ENCODE measurements at places on chromosomes 11 and 22.

DNA sequence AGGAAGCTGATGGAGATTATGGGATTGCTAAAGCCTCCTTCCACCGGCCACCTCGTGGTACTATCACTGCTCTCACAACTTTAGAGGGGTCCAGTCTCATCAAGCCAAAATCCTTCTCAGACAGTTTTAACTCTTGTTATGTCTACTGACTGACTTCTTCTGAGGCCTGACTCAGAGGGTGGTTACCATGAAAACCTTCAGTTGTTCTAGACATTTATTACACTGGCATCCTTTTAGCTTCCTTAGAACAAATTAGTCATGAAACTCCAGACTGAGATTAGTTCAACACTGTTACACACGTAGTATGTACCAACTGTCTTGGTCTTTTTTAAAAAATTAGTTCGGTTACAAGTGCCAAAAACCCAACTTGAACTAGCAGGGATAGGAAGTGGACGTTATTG is 7.5 kb downstream of the DIXDC1 start:
- no peak for DNase-seq
- peak overlapping the region; percentile 26 for H3K27ac ChIP-seq
- peaks cover 13% of the 10 kb centered on the region for H3K4me1 ChIP-seq
- H3K4me3 ChIP-seq: no peak overlapping the region

DNA sequence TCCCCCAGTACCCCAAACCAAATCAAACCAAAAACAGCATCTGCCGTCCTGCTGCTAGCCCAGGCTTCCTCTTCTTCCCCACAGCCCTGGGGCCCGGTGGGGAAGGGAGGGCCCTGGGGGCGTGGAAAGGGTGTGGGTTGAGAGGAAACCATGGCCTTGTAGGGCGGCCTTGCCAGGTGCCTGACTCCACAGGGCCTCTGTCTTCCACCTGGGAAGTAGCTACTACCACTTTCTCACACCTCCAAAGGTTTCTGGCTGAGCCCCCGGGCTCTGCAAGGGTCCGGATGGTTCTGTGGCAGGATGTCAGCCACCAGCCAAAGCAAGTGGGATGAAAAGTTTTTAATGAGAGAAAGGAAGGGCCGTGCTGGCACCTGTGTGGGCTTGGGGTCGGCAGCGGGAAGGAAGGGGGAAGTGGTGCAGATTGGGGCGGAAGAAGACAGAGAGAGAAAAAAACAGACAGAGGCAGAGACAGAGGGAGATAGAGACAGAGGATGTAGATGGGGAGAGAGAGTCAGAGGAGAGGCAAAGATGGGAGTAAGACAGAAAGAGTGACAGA is 10.5 kb downstream of the TPST2 start:
- H3K27me3 ChIP-seq: no peaks in the 10 kb centered on the region
- H3K36me3 ChIP-seq: peaks cover 8% of the 10 kb centered on the region
- H3K4me3 ChIP-seq: no peak overlapping the region
- no peak overlapping the region for H3K27ac ChIP-seq
- no peak for DNase-seq

DNA sequence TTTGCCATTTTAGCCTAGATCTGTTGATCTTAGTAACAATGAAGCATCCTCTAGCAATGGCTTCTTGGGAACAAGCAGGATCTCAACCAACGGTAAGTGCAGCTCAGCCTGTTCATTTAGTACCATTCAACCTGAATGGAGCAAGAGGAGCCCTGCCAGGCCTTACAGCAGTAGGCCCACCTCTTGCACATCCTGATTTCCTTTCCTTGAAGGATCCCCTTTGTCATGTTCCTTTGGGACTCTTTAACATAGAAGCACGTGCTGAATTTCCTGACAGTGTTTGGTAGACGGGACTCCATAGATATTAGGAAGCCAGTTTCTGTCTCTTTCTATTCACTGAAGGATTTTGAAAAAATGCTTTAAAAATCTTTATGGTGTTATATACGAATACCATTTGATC is 1.5 kb downstream of the PIWIL4 start:
- H3K27me3 ChIP-seq: no peaks in the 10 kb centered on the region
- no peak for DNase-seq
- H3K36me3 ChIP-seq: no peaks in the 10 kb centered on the region
- H3K4me1 ChIP-seq: no peaks in the 10 kb centered on the region
- no peak overlapping the region for H3K27ac ChIP-seq

DNA sequence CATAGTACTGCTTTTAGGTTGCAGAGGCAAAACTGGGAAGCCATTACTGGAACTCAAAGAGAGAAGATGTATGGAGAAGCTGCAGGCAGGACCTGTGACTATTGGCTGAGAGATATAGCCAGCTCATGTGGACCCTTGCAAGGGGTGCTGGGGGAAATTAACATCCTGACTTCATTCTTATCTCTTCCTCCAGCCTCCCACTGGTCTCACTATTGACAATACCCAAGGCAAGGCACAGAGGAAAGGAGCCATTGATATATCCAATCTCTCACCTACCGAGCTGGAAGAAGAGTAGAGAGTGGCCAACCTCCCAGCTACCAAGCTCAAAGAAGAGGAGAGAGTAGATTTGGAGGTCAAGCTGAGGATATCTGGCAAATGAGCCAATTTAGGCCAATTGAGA is 36.8 kb upstream of the ZBED5 start:
- peaks cover 25% of the 10 kb centered on the region for H3K4me1 ChIP-seq
- peak overlapping the region; percentile 65 for H3K27ac ChIP-seq
- H3K27me3 ChIP-seq: no peaks in the 10 kb centered on the region
- DNase-seq: no peak
- no peak overlapping the region for H3K4me3 ChIP-seq
- H3K36me3 ChIP-seq: no peaks in the 10 kb centered on the region

All from lung (tissue), 17 donors.